ENCODE measurements at places on chromosomes 6 and 20. TPM values are rescaled to one million over a fixed set of nuclear protein-coding genes. Genes with fewer than 3 reads are reported as not detected.

DNA sequence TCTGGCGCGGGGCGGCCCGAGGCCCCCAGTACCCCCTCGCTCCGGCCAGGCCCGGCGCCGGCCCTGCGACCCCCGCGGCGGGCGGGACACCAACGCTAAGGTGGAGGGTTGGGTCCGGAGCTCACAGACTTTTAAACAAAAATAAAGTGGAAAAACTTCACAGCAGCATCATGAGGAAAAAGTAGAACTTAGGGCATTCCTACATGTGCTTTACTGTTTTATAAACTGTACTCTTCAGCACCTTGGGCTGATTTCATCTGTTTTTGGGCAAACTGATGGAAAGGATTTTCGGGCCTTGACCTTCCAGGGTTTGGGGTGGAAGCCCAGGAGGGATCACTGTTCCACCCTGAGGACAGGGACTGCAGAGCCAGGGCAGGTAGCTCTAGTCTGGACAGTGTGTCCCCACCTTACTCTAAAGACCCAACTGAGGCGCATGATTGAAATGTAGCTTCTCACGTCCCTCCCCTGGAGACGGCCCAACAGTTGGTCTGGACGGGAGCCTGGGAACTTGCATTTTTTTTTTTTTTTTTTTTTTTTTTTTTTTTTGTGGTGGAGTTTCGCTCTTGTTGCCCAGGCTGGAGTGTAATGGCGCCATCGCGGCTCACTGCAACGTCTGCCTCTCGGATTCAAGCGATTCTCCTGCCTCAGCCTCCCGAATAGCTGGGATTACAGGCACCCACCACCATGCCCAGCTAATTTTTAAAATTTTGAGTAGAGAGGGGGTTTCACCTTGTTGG, 740 bp downstream of the NELFCD start:
- DNase-seq, result peak; percentile 36

DNA sequence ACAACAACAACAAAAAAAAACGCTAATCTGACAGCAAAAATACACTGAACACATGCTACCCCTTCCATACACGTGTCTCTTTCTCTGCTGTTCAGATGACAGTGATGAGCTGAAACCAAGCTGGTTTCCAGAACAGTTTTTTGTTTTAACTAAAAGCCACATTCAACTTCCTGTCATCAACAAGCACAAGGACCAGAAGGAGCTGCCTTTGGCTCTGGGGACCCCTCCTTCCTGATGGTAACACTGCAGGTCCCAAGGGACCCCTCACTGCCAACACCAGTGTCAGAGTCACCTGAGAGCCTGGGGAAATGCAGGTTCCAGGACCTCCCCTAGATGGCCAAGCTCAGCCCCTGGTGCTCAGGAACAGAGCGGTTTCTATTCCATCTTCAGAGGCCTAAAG, 6.0 kb downstream of the CST7 start:
- no peak for DNase-seq

- DNase-seq, result no peak
Observed at GRCh38 chr6:57315111-57315510, 2.3 kb upstream of the PRIM2 start.

DNA sequence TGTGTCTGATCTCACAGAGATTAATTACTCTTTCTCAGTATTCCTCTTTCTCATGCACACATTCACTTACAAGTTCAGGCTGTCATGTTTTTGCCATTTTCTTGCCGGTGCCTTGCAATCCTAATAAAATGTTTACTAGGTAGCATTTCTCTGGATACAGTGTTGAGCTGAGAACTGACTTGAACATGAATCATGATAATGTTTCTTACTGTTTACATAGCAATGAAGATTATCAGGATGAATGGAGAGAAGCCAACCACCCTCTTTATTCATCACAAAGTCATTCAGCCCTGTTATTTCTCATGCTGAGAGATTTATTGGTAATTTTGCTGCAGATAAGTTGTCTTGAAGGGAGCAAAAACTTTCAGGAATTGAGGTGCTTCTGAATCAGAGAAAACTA, 185.5 kb upstream of the ECI2 start:
- DNase-seq, result peak; percentile 95

GRCh38 chr6:84514089-84514971, 250.1 kb downstream of the TBX18 start:
- no peak for DNase-seq

Gene PGBD1
- 6.2 TPM for total RNA-seq

Gene SLC44A4
- total RNA-seq, result 4.9 TPM

Gene TPD52L1
- total RNA-seq, result 41.4 TPM

Gene SLC22A7
- total RNA-seq, result not detected

Gene LY6G6D
- total RNA-seq, result not detected
